Activated naive CD4-positive, alpha-beta T cell (primary cell): ENCODE measurements at places on chromosomes 12 and 14.

- no peak for DNase-seq
These were observed 209.1 kb downstream of the TTC7B start for GRCh38 chr14:90607141-90607540.

GRCh38 chr12:111780615-111781014 lies 13.9 kb downstream of the ALDH2 start:
- no peak for DNase-seq

DNA sequence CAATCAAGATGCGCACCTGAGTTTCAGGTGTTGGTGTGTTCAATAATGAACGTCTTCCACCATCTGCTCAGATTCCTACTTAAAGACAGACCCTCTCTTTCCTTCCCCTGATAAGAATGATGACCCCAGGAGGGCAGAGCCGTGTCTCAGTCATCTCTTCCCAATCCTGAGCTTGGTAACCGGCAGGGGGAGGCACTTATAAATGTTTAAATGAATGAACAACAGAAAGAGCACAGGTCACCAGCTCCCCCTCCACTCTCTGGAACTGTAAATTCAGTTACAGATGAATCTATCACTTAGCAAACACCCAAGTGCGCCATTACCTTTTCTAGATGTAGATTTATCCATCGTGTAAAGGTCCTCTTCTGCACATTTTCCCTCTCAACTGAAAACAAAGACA lies 72.4 kb upstream of the DICER1 start:
- DNase-seq = no peak

- DNase-seq = no peak
These were observed 121.6 kb downstream of the NCOR2 start for GRCh38 chr12:124445826-124446225.

- DNase-seq = no peak
These were observed 106.9 kb upstream of the ETV6 start for GRCh38 chr12:11542599-11542998.

DNA sequence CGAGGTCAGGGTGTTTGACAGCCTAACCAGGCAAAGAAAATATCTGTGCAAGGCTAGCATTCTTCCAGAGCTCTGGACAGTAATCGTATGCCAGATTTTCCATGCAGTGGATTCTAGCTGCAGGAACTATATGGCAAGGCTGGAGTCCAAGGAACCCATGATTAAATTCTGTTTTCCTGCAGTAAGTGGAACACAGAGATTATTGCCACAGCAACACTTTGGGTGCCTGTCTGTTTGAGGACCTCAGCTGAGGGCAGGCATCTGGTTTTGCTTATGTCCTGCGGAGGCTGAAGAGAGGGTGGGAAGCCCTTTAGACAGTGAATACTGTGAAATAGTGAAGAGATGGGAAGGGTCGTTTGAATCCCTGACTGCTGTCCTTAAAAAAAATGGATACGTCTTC lies 104.4 kb downstream of the DAD1 start:
- DNase-seq = no peak

- DNase-seq = no peak
These were observed 106.8 kb upstream of the RFLNA start for GRCh38 chr12:124188084-124188483.
